ENCODE measurements at places on chromosomes 12 and 14.

DNA sequence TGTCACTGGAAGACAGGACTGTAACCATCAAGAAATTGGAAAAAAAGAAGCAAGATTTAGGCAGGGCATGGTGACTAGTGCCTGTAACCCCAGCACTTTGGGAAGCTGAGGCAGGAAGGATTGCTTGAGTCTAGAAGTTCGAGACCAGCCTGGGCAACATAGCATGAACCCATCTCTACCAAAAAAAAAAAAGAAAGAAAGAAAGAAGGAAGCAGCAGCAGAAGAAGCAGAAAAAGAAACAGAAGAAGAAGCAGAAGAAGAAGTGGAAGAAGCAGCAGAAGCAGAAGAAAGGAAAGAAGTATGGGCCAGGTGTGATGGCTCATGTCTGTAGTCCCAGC is 30.5 kb upstream of the LGALS3 start:
- no peak for DNase-seq

GRCh38 chr12:76470028-76470939 is 89.3 kb downstream of the OSBPL8 start:
- DNase-seq: no peak

DNA sequence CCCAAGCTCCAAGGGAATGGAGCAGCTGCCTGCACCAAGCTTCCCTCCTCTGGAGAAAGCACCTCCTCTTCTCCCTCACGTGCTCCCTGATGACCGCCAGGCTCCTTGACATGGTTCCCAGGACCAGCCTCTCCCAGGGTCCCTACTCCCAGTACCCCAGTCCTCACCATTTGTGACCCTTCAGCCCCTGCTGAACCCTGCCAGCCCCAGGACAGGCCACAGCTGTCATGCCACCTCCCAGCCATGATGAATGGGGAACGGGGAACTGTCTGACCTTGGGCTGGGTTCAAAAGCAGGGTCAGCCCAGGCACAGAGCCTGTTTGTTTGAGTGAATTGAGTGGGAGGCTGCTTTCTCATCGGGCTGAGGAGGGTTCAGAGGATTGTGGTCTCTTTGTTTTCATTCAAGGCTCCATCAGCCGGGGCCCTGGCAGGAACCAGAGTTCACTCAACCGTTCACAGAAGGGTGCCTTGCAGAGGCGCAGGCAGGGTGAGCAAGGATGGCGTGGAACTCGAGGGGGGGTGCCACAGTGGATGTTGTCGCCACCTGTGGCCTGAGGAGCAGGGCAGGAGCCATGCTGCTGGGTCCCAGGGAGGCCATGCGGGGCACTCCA is 344.5 kb upstream of the SFSWAP start:
- no peak for DNase-seq

DNA sequence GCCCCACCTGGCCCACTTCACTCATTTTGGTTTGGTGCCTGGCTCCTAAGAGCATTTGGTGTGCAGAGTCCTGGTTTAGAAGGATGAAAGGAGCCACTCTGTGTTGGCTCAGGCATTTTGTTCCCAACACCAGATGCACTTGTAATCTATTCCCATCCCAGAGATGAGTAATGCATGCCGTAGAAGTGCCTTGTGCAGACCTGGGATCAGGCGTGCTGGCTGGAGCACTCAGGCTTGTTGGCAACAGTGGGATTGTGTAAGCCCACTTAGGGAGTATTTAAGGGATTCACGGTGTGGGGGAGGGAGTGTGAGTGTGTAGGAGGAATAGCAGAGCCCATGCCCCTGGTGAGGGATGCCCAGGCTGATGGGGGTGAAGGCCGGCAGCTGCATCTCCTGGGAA is 501.5 kb upstream of the TBX3 start:
- no peak for DNase-seq

DNA sequence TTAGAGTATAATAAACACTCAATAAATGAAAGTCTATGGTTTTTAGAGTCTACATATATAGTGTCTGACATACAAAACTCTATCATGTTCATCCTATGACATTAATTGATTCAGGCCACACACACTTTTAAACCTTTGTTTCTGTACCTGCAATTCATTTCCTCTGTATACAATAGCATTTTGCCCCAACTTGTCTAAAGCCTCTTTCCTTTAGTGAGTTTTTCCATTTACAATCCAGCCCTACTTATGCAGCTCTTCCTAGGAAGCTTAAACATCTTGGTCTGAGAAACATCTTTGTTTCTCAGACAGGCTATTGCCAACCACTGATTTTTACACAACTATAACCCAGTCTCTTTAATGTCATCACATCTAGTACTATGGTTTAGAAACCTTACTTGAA is 214.7 kb upstream of the SLC16A7 start:
- DNase-seq: no peak

DNA sequence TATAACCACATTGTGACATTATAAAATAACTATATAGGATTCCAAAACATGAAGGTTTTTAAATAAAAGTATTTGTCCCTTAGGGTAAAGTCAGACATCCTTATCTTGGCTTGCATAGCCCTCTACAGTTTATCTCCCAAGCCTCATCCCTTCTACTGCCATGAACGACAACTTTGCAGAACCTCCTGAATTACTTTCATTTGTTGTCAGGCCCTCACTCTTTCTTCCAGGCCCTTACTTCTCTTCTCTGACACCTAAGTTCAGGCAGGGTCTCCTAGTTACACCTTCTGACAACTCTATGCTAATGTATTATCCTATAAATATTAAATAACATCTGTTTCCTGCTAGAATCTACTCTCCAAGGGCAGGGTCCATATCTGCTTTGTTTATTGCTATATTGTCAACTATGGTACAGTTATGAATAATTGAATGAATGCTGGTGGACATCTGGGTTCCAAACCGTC is 115.7 kb upstream of the MDM1 start:
- DNase-seq: no peak

DNA sequence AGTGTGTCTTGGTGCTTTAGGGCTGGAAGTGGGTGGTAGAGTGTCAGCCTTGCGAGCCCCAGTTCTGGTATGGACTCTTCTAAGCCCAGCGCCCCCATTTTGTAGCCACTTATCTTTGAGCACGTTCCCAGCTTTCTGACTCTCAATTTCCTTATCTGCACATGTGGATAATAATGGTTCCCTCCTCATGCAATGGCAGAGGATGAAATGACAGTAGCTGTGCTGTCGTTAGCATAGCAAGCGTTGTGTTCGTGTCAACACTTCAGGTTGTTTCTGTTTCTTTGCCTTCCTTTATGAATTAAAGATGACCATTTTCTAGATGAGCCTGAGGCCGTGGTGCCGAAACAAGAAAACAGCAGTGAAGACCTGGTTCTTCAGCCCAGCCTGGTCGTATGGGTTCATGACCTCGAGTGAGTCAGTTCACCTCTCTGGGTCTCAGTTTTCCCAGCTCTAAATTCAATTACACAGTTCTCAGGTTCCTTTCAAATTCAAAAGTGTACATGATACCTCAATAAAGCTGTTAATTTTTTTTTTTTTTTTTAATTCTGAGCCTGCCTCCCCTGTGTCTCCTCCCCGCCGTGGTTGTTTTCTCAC is 233.0 kb downstream of the SLC41A2 start:
- DNase-seq: no peak

DNA sequence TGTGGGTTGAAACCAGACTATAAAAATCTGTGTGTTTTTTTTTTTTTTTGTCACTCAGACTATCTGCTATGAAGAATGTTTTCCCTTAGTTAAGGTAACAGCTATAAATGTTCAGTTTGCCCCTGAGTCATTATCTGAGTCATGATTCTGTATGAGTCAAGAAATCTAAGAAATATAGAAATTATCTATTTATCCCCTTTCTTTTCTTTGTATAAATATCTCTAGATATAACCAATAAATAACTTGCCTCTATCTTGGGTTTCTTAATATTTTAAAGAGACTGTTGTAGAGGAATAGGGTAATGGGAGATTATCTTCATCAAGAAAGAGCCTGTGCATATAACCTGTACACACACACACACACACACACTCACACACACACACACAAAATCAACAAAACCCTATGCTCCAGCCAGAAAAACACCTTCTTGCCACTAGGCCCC is 161.7 kb upstream of the EEA1 start:
- no peak for DNase-seq

DNA sequence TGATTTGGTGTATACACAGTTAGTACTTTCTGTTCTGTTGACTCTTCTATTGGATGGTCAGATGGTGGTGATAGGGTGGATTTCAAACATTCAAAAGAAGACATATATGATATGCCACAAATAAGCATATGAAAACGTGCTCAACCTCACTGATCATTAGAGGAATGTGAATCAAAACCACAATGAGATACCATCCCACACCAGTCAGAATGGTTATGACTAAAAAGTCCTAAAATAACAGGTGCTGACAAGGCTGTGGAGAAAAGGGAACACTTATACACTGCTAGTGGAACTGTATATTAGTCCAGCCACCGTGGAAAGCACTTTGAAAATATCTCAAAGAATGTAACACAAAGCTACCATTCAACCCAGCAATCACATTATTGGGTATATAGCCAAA is 425.5 kb downstream of the C12orf50 start:
- no peak for DNase-seq

DNA sequence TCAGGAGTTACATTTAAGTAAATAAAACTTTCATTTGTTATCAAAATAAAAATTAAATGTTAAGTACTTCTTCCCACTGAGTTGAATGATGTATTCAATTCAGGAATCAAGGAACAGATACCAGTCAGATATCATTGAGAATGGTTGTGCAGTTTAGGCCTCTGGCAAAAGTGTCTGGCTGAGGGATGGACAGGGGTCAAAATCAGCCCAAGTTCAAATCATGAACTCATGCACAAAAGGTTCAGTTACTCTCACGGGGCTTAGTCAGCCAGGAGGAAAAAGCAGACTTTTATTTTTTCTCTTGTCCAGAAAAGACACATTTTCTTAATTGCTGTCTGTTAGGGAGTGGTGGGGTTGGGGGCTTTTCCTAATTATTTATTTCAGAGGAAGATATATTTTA is 166.3 kb downstream of the RASSF9 start:
- DNase-seq: no peak

- DNase-seq: no peak
These were observed 328.1 kb downstream of the ATP23 start for GRCh38 chr12:58269476-58269875.

GRCh38 chr12:15001733-15002382 is 29.0 kb downstream of the PDE6H start:
- no peak for DNase-seq

GRCh38 chr14:20409226-20409625 is 4.1 kb downstream of the TEP1 start:
- DNase-seq: no peak

GRCh38 chr12:48302161-48302911 is 48.4 kb downstream of the ZNF641 start:
- no peak for DNase-seq

- DNase-seq: no peak
These were observed 115.6 kb upstream of the PKP2 start for GRCh38 chr12:33012226-33012625.

- DNase-seq: no peak
These were observed 629.6 kb downstream of the FSCB start for GRCh38 chr14:43877351-43877960.

DNA sequence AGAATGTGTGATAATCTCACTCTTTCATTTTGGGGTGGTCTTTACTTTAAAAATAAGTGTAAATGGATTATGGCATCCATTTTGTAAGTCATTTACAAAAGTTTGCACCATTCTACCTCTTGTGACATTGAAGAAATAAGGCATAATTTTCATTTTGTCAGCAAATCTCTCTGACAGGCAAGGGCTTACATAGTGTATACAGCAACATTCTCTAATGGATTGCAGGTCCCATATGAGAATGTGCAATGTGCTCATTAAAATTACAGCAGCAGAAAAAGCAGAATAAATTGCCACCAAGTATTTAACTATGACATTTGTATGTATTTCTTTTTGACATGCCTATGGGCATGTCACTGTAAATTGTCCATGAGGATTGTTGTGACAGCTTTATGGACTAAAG is 223.6 kb downstream of the TMEM117 start:
- no peak for DNase-seq

DNA sequence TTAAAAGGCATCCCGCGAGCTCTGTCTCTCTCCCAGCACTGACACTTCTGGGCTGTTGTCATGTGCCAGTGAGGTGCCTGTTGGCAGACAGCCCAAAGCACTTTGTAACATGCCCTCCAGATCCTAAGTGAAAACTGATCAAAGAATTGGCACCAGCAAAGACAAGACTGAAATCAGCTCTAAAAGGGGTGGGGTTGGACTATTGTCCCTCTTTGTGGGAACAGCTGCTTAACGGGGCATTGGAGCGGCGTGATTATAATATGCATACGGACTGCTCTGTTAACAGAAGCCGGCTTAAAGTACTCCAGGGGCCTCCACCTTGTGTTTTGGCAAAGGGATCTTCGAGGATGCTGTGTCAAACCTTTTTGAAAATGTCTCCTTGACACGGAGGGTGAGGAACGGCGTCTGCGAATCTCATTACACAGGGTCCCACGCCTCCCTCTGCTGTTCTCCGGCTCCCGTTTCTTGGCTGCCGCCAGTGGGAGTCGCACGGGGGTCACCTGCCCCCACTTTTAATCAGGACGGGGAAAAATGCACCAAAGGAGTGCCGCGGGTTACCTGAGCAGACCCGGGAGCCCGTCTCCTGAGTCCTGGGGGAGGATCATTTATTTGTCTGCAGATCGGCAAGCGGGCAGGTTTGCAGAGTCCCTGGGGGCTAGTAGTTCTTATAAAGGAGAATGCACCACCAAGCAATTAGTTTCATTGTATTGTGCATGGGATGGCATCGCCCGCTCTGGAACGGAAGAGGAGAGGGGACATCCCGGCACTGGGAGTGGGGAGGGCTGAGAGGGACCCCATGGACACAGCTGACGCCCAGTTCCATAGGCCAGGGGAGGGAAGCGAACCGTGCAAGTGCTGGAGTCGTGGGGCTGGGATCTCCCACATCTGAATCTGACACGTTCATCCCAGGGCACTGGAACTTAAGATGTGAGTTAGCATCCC is 44.3 kb downstream of the SPRING1 start:
- DNase-seq: no peak
